ENCODE measurements at places on chromosomes 3 and 15.

DNA sequence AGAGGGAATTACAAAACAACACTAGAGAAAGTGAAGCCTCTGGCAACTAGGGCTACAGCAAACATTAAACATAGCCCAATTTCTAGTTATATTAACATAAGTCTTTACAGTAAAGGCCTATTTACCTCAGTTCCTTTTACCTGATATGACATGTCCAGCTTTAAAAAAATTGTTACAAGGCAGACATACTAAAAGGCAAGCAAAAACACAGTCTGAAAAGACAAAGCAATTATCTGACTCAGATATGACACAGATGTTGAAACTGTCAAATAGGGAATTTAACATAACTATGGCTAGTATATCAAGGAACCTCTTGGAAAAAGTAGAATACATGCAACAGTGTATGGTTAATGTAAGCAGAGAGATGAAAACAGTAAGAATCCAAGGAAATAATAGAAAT is 238.6 kb downstream of the RAP2B start:
- DNase-seq = no peak

- peak; percentile 12 for DNase-seq
Measured at GRCh38 chr15:90191794-90192509, 9.2 kb upstream of the SEMA4B start.

- no peak for DNase-seq
Measured at GRCh38 chr15:66876421-66876730, 174.3 kb downstream of the SMAD6 start.

- no peak for DNase-seq
Measured at GRCh38 chr15:91304786-91305185, 204.7 kb downstream of the SV2B start.

DNA sequence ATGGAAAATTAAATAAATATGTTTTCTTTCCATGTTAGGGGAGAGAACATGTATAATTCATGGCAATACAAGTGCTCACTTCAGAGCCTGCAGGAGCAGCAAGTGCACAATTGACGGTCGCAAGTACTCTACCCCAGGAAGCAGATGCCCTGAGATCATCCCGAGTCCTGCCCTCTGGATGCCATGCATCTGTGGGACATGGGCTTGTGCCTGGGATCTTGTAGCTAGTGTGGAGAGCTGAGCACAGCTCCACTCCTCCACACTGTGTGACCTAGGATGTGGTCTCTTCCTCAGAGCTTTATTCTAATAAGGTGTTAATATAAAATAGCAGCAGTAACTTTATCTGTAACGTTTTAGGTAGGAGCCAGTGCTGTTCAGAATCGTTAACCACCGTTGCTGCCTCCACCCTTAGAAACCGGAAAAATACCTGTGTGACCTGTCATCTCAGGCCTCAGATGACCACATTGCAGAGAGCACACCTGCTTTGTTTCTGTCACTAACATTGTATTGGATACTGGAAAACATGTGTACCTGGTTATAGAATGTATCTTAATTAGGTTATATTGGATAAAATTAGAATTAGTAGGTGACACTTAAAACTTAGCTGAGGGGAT is 105.0 kb upstream of the GOLGA6L6 start:
- no peak for DNase-seq

DNA sequence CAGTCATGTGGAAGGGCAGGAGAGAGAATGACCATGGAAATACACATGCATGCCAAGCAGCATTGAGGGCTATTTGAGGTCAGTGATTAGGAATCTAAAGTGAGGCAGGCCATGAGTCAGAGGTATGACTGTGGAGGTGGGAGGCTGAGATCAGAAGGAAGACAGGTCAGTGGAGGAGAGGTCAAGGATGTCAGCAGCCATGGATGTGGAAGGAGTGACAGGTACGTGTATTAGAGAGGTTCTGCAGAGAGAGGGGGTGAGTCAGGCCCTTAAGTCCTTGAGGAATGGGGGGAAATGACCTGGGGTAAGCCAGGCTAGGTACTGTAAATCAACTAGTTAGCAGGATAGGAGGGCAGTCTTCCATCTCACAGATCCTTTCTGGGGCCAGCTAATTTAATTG is 166.6 kb downstream of the ANO10 start:
- DNase-seq = no peak

DNA sequence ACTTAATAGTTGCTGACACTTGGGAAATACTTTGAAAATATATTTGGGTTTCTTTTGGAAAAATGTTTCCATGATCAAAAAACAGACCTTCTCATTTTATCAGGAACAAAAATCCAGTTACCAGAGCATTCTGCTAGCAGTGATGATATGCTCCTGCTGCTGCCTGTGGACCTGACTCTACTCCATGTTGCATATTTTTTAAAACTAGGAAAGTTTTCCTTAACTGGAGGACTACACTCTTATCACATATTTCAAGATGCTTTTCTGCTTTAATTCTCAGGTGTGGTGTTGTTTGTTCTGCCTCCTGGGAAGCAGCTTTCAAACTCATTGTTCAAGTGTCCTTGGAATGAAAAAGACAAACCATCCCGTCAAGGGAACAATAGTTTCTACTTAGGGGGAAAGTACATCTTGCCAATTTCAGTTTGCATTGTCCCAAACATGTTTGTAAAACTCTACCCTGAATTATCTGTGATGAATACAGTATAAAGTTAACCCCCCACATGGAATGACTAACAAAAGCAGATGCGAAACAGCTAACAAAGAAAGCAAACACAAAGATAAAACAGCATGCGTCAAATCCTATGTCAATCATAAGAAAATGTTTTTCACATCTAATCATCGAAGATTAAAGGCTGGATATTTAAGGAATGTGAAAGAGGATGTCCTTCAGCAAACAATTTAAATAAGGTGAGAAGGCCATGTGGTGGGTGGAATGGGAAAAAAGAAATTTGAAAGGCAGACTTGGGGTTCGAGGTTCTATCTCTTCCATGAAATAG is 40.1 kb upstream of the PSMD6 start:
- DNase-seq = no peak

- DNase-seq = no peak
Measured at GRCh38 chr15:41495736-41496599, 2.3 kb downstream of the ITPKA start.

DNA sequence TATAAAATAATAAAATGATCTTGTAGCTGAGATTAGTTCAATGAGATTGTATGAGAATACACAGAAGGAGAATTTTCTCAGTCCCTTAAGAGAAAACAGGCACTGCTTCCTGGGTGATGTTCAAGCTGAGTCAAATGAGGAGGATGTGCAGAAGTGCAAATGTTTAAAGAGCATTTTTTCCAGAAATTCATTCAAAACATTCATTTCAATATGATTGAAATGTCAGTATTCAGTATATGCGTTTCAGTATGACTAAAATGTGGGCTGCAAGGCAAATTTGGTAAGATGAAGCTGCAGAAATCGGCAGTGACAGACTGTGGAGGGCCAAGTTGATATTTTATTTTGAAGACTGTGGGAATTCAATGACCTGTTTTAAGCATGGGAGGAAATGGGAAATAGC is 19.3 kb upstream of the PYDC2 start:
- no peak for DNase-seq

- DNase-seq = no peak
Measured at GRCh38 chr15:95644100-95644875, 686.2 kb upstream of the NR2F2 start.

- no peak for DNase-seq
Measured at GRCh38 chr15:38520035-38520434, 44.6 kb downstream of the RASGRP1 start.

DNA sequence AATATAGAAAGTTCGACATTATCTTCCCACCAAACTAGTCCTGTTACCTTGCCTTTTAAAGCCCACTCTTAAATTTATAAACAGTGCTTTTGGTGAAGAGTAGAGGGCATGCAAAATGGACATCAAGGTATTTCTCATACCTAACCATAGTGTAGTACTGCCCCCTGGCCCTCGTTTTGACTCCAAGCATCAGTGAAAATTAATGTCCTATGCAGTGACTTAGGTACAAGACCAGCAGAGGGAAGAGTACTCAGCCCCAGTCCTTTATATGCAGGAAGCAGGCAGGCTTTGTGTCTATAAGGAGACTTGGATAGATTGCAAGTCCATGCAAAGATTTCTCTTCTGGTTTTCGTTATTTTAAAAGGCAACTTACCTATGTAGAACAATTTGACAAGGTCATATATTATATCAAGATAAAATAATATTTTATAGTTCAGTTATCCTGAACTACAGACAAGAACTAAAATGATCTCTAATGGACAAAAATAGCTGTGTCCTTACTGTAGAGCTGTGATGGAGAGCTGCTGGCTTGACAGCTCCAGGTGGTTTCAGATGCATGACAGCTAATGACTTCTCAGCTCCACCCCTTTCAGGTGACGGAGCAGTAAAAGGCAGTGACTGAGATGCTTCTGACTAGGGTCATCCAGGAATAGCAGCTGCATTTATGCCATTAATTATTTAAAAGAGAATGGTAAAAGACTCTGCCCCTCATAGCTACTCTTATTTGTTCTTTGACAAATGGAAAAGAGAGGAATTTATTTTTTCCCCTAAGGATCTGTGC is 646.1 kb downstream of the SQOR start:
- no peak for DNase-seq

DNA sequence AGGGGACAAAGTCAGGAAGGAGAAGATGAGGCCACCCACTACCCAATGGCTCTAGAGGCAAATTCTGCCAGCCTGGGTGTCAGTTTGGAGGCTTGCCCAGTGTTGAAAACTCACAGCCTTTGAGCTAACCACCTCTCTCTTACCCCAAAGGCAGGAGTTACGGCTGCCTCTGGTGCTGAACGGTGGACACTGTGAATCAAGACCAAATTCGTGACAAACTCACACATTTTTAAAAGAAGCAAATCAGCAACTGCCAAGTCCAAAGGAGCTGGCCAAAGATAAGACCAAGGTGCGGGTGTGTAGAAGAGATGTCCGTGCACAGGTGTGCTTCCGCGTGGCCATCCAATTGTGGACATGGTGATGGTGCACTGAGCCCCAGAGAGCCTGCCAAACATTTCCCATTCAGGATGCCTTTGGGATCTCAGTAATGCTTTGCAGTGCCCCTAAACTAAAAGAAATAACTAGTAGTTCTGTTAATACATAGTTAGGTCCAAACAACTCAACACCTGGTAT is 74.6 kb downstream of the FAM174B start:
- no peak for DNase-seq

- no peak for DNase-seq
Measured at GRCh38 chr15:57196865-57197264, 179.4 kb upstream of the CGNL1 start.

DNA sequence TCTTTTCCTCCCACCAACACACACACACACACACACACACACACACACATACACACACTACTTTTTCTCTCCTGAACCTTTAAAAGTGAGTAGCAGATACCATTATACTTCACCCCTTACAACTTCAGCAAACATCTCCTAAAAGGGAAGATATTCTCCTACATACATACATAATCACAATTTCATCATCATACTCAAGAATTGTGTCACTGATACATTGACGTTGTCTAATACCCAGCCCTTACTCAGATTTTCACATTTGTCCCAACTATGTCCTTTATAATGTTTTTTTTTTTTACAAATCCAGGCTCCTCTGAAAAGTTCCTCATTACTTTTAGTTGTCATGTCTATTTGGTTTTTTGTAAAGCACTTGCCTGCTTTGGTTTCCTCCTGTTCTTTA is 18.5 kb downstream of the ABHD6 start:
- DNase-seq = no peak

DNA sequence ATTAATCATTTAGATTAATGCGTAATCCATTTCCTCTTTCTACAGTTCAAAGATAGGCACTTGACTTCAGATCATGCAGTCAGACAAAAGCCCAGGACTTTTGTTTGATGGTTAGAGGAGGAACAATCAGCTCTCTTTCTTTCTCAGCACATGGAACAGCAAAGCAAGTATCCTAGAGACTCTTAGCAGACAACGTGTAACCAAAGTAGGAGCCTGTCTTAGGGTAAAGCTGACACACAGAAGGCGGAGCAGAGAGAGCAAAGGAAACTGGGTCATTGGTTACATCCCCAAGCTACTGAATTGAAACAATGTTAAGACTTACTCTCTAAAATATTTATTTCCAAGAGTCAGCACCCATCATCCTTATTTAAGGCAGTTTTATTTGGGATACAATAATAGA is 110.0 kb upstream of the HES1 start:
- no peak for DNase-seq

DNA sequence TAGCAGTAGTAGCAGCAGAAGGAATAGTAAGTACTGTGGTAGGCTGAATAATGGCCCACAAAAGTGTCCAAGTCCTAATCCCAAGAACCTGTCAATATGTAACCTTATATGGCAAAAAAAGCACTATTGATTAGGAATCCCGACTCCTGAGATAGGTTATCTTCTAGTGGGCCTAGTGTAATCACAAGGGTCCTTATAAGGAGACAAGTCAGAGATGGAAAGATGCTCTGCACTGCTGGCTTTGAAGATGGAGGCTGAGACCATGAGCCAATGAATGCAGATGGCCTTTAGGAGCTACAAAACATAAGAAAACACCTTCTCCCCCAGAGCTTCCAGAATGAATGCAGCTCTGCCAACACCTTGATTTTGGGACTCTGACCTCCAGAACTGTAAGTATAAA is 36.0 kb downstream of the TIPARP start:
- no peak for DNase-seq

DNA sequence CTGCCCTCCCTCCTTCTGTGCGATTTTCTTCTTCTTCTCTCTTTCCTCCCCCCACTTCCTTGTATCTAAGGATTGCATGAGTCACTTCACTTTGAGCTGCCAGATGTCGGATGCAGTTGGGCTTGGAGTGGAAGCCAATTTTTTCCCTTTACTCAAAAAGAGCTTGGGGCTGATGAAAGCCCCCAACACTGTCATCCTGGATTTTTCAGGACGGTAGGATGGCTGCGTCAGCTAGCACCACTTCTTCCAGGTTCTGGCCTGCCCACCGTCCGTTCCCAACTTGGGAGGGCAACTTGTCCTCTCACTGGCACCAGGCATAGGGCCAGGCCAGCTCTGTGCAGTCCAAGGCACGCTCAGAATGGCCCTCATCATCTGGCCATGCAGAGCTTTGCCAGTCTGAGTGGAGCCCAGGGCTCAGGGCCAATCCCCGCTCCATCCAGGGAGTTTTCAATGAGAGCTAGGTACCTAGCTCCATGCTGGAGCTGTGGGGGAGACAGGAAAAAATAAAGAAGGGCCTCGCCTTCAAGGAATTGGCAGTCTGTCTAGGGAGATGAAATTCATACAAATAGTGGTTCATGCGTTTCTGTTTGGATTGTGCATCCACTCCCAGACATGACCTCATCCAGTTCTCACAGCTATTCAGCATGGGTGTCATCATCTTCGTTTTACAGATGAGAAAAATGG is 47.7 kb upstream of the INSYN1 start:
- DNase-seq = no peak

- DNase-seq = no peak
Measured at GRCh38 chr3:171962137-171962720, 77.1 kb upstream of the FNDC3B start.

GRCh38 chr3:149120051-149120972 is 9.1 kb upstream of the HPS3 start:
- DNase-seq = no peak

GRCh38 chr3:129918461-129918860 is 24.9 kb upstream of the TMCC1 start:
- no peak for DNase-seq

DNA sequence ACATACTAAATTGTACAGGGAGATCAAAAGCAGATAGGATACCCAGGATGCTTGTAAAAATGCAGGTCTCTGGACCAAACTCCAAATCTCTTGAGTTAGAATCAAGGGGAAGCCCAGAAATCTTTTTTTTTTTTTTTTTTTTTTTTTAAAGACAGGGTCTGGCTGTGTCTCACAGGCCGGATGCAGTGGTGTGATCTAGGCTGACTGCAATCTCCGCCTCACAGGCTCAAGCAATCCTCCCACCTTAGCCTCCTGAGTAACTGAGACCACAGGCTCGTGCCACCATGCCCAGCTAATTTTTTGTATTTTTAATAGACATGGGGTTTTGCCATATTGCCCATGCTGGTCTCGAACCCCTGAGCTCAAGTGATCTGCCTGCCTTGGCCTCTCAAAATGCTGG is 373.5 kb downstream of the SHQ1 start:
- DNase-seq = no peak
